NCI-H1092 treated with DMSO at 0.1 percent for 48 hours (cell line): ENCODE measurements at places on chromosomes 7 and 10.

DNA sequence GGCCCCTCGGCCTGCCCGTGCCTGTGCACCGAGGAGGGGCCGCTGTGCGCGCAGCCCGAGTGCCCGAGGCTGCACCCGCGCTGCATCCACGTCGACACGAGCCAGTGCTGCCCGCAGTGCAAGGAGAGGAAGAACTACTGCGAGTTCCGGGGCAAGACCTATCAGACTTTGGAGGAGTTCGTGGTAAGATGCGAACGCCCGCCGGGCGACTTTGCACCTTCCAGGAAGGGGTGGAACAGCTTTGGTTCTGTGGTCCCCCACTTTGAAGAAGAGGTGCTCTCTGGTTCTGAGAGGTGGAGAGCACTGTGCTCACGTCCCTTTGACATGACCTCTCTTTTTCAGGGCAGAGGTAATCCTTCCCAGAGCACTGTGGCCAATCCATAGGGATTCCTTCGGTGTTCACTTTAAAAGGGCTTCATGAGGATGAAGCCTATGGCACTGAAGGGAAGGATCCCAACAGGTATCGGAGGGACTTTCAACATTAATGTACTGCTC, 2.6 kb downstream of the VWC2 start:
- DNase-seq: no peak

DNA sequence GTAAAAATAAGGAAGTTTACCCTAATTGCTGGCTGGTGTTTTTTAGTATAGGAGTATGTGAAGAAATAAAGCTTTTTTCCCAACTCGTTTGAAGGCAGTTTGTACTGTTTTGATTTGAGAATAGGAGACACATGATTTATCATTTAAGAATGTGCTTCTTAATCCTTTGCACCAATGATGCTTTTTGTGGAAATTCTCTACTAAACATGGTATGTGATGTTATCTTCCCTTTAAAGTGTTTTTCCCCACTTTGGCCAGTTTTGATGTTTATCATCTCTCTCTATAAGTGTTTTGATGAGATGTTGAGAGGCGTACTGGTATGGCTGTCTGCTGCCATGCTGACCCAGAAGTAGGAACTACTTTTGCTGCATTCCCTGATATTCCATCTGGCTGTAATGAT, 85.1 kb downstream of the SUGCT start:
- no peak for DNase-seq

DNA sequence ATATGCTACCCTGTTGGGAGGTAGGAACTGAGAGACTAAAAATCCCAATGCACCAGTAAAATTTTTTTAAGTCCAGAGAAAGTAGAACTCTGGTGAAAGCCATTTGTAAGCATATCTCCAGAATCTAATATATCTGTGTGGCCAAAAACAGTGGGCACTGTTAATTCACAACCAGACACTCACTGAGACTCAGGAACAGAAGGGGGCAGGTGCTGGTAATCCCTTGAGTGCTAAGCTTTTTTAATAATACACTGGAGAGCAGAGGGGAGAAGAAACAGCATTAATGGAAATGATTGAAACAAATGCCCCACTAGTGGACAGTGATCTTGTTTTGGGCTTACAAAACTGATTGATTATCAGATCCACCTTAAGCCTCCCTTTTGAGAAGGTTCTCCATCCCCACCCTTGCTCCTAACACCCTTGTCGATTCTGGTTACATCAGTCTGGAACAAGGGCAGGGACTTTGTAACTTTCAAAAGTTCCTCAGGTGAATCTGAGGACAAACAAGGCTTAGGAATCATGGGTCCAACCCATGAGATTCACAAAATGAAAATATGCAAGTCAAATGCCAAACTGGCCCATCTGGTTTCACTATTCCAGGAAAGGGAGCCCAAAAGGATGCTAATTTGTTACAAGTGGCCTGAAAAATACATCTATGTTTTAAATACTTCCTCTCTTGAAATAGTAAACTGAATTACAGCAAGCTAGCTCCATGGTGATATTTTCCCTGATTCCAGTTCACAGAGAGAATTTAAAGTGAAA, 29.7 kb downstream of the PLXNA4 start:
- DNase-seq: no peak

- no peak for DNase-seq
Observed at GRCh38 chr10:50152792-50153272, 85.1 kb downstream of the WASHC2A start.

DNA sequence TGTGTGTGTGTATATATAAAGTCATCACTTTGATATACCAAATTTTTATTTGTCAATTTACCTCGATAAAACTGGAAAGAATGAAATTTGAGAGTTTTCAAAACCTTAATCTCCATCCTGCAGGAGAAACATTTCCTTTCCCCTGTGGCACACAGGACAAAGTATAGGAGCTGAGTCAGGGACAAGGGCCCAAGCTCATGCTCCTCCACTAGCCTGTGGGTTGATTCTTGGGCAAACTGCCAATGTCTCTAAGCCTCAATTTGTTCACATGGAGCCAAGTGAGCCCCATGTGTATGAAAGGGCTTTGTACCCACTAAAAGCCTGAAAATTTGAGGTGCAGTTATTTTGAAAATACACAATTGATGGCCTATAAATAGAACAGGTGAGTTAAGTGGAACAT, 60.3 kb upstream of the IL6 start:
- no peak for DNase-seq

DNA sequence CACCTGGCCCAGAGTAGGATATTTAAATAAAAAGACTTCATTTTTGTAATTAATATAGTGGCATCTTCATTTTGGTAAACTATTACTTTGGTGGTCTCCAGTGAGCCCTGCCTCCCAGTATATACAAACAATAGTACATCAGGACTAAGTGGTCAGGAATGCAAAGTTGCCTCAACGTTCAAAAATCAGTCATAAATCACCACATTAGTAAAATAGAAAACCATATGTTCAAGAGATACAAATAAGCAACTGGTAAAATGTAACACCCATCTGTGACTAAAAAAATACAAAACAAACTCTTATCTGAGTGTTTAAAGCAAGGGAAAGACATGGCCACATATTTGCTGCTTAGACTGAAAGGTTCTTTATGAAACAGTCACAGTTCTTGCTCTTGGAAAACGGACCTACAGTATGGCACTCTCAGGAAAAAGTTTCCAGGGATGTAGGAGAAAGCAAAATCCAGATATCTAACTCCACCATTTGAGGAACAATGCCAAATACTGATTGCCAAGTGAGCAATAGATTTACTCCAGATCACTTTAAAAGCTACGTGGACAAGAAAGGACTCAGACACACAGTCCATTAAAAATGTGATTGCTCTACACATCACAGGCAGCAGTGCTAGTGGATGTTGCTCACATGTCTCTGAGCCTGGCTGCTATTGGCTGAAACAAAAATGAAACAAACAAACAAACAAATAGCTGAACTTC, 15.1 kb upstream of the RHOBTB1 start:
- no peak for DNase-seq

GRCh38 chr10:64303566-64303965, 782.4 kb downstream of the REEP3 start:
- DNase-seq: no peak

- DNase-seq: no peak
Observed at GRCh38 chr10:82254237-82254636, 379.2 kb downstream of the NRG3 start.

DNA sequence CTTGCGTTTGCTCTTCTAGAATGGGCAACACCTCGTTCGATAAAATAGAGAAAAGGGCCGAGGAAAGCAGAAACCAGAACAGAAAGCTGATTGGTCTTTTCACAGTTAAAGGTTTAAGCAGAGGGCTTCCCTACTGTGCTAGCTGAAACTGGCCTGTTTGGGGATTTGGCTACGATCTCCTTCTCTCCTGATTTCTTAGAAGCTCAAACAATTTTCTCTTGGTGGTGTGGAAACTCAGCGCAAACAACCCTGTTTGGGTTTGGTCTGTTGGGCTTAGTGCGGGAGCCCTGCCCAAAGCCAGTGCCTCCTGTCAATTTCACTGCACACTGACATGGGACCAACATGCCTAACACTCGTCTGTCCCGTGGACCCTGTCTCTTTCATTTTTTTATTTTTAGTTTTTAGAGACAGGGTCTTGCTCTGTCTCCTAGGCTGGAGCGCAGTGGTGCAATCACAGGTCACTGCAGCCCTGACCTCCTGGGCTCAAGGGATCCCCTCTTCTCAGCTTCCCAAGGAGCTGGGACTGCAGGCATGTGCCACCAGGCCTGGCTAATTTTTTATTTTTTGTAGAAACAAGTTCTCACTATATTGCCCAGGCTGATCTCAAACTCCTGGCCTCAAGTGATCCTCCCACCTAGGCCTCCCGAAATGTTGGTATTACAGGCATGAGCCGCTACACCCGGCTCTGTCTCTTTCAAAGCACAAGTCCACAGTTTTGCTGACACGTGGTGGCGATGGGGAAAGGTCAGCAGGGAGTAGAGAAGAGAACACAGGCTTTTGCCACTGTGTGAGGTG, 16.5 kb upstream of the BNIP3 start:
- DNase-seq: no peak

DNA sequence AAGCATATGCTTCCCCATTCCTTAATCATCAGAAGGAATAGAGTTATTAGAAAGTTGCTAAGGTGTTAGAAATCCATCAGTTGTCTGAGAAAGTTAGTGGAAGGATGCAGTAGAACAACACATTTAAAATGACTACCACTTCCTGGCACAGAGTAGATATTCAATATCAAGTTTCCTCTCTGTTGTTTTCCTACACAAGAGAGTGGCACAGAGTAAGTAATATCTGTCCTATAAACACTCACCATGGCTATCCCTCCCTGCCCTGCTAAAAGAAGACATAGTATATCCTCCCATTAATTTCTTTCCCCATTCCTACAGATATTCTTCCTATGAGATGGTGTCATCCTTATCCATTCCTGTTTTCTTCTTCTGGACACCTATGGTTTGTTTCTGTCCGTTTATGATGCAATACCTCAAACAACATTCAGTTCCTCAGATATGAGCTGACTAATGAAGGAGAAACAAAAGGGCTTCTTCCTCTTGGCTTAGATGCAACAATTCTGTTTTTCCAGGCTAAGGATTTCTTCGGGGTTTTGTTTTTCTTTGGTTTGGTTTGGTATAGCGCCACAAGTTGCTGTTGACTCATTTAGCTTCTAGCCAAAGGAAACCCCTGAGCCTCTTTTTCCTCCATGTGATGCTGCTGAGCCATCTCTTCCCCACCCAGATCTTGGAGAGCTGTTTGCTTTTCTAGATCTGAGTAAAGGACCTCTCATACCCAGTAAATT, 32.9 kb upstream of the BPGM start:
- DNase-seq: no peak

GRCh38 chr7:108613147-108613948, 43.7 kb downstream of the DNAJB9 start:
- DNase-seq: peak; percentile 76

GRCh38 chr10:77812741-77813140, 113.8 kb downstream of the DLG5 start:
- DNase-seq: no peak

DNA sequence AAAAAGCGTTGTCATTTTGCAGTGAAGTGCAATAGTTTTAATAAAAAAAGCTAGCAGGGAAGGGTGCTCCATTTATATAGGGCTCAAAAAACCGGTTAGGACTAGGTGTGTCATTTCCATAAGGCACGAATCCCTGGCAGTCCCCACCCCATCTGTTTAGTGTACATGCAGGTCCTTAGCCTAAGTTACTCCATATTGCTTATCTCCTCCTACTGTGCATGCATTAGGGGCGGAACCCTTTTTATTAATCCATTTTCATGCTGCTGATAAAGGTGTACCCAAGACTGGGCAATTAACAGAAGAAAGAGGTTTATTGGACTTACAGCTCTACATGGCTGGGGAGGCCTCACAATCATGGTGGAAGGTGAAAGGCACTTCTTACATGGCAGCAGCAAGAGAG, 301.4 kb downstream of the ABCA13 start:
- no peak for DNase-seq

GRCh38 chr7:150570556-150571465, 3.6 kb downstream of the GIMAP4 start:
- DNase-seq: no peak

GRCh38 chr10:125226005-125226404, 65.6 kb upstream of the CTBP2 start:
- DNase-seq: no peak

- peak; percentile 84 for DNase-seq
Observed at GRCh38 chr10:113480851-113481502, 71.9 kb upstream of the HABP2 start.

DNA sequence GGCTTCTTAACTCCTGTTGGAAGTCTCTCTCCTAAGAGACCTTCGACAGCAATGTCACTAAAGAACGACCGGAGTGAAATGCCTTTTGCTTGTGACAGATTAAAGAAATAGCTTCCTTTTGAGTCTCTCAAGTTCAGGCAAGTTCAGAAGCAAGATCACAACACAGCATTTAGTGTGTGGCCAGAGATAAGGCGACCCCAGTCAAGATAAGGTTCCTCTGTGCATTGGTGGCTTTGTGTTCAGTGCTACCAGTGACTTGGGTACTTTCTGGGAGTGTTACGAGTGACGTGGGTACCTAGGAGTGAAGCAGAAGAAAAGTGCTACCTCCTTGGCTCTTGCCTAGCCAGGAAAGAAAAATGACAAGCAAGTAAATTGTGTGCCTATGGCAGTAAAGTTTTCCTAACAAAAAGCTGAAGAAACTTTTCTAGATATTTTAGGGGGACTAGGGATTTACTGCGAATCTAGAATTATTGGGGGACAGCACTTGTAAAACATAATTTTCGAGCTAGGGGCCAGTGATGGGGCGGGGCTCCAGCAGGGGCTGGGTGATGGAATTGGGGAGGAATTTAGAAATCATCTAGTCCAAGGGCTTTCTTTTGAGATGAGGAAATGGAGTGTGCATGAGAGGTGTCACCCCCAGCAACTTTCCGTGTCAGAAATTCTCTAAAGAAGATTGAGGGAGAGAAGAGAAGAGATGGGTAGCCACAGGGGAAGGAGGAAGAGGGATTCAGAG, 191.9 kb upstream of the LYZL2 start:
- DNase-seq: no peak

DNA sequence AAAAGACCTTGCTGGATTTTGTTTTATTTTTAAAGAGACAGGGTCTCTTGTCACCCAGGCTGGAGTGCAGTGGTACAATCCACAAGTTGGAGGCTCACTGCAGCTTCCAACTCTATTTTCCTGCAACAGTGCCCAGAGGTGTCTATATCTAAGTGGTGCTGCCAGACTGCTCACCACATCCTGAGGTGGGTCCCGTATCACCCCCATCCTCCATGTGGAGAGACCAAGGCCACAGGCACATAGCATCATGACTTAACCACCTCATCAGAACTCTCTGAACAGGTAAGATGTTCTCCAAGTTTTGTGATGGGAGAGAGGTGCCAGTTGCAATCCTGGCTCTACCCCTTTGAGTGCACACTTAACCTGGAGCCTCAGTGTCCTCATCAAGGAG, 98.2 kb downstream of the RNF216 start:
- DNase-seq: no peak

DNA sequence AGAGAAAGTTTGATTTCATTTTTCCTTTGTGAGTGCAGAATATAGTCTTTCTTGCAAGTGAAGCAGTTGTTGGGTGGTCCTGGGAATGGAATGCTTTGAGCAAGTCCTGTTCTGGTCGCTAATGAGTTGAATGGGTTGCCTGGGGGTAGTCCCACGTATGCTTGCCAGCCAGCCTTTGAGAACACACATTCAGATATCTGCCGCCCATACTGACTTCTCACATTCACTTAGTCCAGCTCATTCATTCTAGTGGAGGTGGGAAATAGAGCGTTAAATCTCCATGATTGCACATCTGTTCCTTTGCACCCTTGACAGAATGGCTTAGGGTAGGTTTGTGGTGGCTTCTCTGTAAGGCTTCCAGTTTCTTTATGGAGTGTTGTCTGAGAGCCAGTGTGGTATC, 256.6 kb downstream of the SORCS3 start:
- no peak for DNase-seq
